ENCODE measurements at places on chromosomes 7 and 10.

GRCh38 chr10:118571123-118571522 is 24.3 kb downstream of the PRLHR start:
- DNase-seq, result no peak

DNA sequence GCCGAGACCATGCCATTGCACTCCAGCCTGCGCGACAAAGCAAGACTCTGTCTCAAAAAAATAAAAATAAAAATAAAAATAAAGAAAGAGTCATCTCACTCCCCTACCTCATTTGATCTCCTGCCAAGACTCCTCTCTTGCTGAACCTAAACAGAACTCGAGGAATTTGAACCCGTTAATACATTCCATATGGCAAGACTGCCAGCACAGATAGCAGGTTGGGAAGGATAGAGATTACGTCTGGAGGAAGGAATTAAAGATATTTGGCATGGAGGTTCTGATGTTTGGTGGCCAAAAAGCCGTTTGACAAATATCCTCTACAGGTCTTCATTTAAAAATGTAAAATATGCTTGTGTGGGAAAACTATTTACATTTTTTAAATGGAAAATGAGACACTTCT is 549.6 kb downstream of the HTR7 start:
- DNase-seq, result no peak

GRCh38 chr10:12704488-12704887 is 297.0 kb downstream of the CCDC3 start:
- no peak for DNase-seq

DNA sequence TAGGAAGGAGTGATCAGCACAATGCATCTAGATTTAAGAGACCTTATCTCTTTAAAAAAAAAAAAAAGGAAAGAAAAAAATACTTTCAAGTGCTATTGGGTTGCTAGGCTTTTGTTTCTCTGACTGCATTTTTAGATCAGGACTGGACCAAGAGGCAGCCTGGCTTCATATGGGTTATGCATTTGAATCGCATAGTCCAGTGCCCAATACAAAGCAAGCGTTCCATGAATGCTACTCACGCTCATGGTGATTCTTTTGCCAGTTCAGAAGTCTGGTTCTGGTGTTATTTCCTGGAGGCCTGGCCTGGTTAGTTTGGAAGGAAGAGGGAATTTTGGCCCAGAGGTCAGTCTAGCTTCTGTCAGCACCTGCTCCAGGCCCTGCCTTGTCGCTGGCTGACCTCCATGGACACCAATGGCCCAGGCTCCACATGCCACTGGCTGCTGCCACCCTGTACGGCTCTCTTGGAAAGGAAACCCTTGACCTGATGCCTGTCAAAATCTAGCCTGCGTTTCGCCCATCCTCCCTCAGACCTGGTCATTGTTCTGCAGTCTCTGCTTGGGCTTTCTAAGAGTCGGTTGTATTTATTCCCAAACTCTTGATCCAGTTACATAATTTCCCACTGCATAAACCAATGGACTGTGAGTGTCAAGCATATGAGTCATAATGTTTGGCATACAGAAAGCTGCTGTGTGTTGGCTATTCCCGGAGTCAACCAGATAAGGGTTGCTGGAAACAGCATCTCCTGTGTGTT is 74.3 kb upstream of the MKX start:
- no peak for DNase-seq

- DNase-seq, result no peak
Observed at GRCh38 chr7:31851119-31851518, 164.1 kb downstream of the PPP1R17 start.

GRCh38 chr10:116080553-116080952 is 192.5 kb downstream of the GFRA1 start:
- DNase-seq, result no peak

DNA sequence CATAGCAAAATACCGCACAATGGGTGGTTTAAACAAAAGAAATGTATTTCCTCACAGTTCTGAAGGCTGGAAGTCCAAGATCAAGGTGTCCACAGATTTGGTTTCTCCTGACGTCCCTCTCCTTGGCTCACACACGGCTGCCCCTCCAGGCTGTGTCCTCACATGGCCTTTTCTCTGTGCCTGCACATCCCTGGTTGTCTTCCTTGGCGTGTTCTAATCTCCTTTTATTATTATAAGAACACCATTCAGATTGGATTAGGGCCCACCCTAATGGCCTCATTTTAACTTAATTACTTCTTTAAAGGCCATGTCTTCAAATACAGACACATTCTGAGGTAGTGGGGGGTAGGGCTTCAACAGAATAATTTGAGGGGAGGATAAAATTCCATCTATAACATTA is 87.9 kb downstream of the FZD1 start:
- no peak for DNase-seq
